ENCODE measurements at places on chromosomes 11 and 22. TPM values are rescaled to one million over a fixed set of nuclear protein-coding genes. Genes with fewer than 3 reads are reported as not detected.

LPXN gene
- total RNA-seq = 73.6 TPM

OR5A1 gene
- not detected for total RNA-seq

PGA4 gene
- total RNA-seq = not detected

SCGB2A2 gene
- total RNA-seq = not detected

Measured in activated T-helper 1 cell treated with anti-CD3 and anti-CD28 coated beads, Interleukin-12 subunit alpha, Interleukin-12 subunit beta, Interleukin-2, Interleukin-4 antibody, amounts not matched to agents 30 ng/mL and 10 ng/mL and 1 ng/mL, durations not matched to agents 14 hours and 24 hours and 36 hours (primary cell).